ENCODE measurements at places on chromosomes 2 and 18.

GRCh38 chr2:38892819-38893218 lies 3.1 kb downstream of the ARHGEF33 start:
- no peak for DNase-seq

- DNase-seq = no peak
These were observed 172.1 kb downstream of the GFPT1 start for GRCh38 chr2:69214898-69215297.

GRCh38 chr18:61542596-61542995 lies 209.4 kb downstream of the CDH20 start:
- DNase-seq = no peak

DNA sequence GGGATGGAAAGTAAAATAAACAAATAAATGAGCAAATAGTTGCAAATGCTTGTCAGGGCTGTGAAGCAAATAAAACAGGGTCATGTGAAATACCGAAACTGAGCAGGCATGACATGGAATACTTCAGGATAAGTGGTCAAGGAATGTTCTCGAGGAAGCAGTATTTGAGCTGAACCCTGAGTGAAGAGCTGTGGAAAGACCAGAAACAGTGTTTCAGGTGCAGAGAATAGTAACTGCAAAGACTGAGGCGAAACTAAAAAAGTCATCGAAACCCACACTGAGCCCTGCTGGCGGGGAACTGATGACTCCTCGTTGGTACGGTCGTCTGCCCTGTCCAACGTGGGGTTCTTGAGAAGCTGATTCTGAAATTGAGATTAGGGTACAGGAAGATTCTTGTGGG lies 27.2 kb upstream of the MYCN start:
- DNase-seq = no peak

DNA sequence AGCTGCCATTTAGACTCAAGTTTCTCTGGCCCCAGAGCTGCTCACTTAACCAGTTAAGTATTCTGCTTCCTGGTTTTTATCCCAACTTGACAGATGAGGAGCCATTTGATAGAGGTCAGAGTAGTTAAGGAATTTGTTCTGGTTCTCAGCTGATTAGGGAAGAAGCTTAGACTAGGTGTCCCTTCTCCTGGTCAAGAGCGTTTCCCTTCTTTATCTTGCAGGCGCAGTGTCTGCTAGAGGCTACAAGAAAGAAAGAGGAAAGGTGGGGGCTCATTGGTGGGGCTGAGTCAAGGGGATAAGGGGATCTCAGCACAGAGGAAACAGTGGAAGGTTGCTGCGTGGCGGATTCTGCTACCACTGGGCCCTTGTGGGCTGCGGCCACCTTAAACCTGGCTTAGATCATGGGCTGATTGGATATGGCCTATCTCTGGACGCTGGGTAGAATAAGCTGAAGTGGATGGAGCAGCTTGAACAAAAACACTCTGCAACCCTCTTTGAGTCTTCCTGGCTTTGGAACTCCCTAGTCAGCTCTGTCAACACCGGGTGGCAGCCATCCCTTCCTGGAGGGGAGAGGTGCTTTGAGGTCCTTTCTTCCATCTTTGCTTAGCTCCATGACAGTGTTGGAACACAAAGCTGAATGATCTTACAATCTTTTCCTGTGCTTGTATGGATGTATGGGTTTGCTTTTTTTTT lies 70.8 kb downstream of the QPCT start:
- DNase-seq = no peak

DNA sequence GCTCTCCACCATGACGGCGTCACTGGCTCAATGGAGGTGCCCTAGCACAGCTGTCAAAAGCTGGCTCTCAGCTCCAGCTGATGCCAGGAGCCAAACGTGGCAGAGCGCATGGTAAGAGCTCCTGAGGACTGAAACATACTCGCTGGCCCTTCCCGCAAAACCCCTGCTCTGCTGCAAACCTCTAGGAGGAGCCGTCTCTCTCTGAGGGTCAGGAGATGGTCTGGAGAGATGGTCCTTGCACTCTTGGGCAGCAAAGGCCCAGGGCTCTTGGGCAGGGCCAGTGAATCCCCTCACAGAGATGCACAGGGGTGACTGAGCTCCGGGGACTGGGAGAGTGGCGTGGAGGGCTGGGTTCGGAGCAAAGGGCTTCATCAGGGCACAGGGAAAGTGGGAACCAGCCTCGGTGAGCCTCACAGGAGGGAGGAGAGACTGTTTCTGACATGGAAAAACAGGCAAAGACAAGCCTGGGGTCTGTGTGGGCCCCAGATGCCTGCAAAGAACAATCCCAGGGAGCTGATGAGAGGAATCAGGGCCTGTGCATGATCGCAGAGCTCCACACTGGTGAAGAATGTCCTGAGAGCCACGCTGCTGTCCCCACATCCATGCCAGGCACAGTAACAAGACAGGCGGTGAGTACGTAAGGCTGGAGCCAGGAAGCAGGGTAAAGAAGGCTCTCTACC lies 17.2 kb downstream of the SNORC start:
- DNase-seq = no peak

DNA sequence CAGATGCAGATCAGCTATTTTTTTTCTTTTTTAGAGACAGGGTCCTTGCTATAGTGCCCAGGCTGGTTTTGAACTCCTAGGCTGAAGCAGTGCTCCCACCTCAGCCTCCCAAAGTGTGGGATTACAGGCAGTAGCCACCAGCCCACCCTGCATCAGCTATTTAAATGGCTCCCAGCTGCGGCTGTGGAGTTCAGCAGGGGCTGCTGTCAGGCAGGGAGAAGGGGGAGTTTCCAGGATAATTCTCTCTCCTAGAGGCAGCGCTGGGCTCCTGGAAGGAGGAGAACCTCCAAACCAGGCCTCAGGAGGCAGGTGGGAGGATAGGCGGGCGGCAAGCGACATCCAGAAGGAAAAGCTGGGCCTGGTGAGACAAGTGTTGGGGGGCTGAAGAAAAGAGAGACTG lies 65.7 kb downstream of the ACTR2 start:
- no peak for DNase-seq

DNA sequence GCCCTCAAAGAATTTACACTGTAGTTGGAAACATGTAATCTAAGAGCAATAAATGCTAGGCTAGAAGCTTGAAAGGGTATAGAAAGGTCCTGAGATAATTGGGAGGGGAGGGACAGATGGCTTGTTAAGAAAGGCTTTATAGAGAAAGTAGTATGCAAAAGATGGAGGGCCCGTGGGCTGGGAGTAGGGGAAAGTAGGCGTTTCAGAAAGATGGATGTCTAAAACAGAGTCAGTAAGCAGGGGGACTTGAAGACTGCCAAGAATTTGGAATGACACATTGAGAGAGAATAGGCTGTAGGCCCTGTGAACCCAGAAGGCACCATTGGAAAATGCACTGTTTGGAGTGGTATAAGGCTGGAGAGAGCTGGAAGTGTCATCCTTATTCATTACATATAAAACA lies 822 bp downstream of the PSMG2 start:
- no peak for DNase-seq

GRCh38 chr2:176285321-176285720 lies 16.1 kb downstream of the MTX2 start:
- no peak for DNase-seq

DNA sequence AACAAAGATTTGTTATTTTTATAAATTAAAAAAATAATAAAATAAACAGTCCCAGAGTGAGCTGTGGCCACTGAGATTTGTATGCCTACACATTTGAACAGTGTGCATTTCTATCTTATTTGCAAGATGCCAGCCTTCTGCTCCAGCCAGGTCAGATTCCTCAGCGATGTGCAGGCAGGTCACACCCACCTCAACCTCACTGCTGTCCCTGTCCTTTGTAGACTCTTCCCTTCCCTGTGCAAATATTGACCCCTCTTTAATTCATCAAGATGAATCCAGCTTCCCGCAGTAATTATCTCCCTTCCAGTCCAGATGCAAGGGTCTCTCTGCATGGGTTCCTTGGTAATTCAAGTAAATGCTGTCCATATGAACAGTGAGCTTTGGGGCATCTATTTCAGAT lies 256.2 kb downstream of the PIEZO2 start:
- DNase-seq = no peak

DNA sequence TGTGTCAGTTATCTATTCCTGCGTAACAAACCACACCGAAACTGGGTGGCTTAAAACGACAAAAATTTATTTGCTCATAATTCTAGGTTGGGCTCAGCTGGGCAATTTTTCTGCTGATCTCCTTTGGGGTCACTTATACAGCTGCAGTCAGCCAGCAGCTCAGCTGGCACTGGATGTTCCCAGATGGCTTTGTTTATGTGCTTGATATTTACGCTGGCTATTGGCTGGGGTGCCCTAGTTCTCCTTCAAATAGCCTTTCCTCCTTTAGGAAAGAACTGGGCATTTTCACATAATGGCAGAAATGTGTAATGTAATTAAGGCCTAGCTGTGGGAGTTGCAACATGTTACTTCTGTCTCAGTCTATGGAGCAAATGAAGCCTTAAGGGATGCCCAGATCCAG lies 142.2 kb downstream of the B3GNT2 start:
- no peak for DNase-seq

GRCh38 chr2:223914324-223914723 lies 30.8 kb downstream of the WDFY1 start:
- no peak for DNase-seq

DNA sequence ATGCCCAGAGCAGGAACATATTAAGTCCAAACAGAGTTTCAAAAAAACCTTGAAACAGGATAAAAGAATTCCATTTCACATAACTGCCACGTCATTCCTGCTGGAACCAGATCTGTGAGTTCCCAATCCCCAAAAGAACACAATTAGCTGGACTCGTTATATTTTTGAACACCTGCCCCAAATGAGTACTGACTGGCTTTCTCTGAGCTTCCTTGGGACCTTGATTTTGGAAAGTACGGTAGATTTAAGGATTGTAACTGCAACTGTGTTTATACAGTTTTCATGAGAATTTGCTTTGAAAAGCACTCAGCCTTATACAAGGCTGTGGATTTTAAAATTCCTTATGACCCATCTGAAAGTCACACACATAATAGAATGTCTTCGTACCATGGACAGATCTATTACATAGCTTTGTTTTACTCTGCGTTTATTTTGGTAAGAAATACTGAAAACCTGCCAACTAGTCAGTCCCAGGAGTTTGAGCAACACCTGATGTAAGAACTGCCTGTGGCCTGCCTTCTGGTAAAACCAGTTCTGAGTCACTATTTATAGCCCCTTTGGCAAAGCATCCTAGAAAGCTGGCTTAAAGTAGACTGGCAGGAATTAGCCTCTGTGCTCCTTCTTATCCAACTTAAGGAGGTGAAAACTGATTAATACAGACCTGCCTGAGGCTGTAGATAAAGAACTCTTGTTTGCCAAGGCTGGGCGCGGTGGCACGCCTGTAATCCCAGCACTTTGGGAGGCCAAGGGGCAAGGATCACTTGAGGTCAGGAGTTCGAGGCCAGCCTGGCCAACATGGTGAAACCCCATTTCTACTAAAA lies 48.1 kb downstream of the MERTK start:
- DNase-seq = no peak

GRCh38 chr2:9681427-9681817 lies 50.6 kb upstream of the YWHAQ start:
- DNase-seq = no peak

- DNase-seq = no peak
These were observed 153.1 kb upstream of the SLC14A2 start for GRCh38 chr18:45462179-45462578.

- no peak for DNase-seq
These were observed 864.6 kb upstream of the FSHR start for GRCh38 chr2:50018921-50019320.

DNA sequence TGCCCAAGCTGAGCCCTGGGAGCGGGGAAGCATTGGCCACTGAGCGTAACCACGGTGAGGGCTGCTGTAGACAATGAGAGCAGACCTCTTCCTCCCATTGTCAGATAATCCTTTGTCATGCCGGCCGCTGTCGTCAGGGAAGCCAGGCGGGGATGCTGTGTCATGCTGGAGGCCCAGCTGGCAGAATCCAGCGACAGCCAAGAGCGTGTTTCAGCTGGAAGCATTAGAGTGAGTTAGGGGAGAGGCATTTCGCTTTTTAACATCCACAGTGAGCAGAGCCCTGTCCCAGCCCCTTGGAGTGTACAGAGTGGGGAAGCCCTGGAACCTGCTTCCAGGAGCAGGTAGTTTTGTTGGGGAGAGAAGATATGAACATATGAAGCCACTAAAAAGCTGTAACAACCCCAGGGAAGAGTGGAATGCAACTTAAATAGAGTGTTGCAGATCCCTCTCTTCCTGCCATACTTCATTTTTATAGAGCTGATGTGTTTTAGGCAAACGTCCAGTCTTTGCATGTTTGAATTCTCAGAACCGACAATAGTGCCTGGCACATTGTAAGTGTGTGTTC lies 7.0 kb downstream of the CTIF start:
- no peak for DNase-seq

GRCh38 chr18:73950116-73950700 lies 197.4 kb downstream of the FBXO15 start:
- no peak for DNase-seq

DNA sequence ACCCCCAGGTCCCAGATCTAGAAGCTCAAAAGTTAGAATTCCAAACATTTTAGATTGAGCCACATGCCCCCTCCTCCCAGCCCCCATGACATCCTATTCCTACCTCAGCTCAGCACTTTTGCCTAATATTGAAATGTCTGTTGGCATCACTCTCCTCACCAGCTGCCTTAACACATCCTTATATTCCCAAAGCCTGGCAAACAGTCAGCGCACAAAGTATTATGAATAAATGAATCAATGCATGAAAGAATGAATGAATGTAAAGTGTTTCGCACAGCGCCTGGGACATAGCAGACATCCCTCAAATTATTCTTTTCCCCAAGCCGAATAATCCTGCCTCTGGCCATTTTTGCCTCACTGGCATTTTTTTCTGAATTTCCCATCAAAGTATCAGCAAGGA lies 175.8 kb downstream of the TNS1 start:
- no peak for DNase-seq

GRCh38 chr2:219452361-219453317 lies 18.0 kb downstream of the SPEG start:
- no peak for DNase-seq

DNA sequence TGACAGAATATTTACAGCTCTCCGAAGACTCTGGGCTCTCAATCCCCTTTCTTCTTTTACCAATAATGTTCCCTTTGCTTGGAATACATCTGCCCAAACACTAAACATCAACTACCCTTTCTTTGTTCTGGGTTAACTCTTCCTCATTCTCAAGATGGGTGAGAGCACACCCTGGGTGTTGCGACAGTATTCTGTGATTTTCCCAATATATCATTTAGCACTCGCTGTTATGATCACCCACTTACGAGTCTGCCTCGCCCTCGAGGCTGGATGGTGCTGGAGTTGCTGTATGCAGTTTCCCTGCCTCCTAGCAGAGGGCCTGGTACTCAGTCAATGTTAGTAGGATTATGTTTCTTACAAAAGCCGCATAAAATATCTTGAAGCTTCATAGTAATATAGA lies 93.2 kb downstream of the SOCS6 start:
- DNase-seq = no peak

Data from stimulated activated CD8-positive, alpha-beta memory T cell treated with anti-CD3 and anti-CD28 coated beads, Interleukin-4, amount 100 ng/mL, for 4 hours (primary cell).